NCI-H226 (cell line): ENCODE measurements at places on chromosomes 6 and 20.

GRCh38 chr6:141475259-141475658, 657.5 kb upstream of the GJE1 start:
- no peak for DNase-seq

GRCh38 chr6:117976030-117976651, 69.1 kb downstream of the SLC35F1 start:
- DNase-seq: peak; percentile 6

DNA sequence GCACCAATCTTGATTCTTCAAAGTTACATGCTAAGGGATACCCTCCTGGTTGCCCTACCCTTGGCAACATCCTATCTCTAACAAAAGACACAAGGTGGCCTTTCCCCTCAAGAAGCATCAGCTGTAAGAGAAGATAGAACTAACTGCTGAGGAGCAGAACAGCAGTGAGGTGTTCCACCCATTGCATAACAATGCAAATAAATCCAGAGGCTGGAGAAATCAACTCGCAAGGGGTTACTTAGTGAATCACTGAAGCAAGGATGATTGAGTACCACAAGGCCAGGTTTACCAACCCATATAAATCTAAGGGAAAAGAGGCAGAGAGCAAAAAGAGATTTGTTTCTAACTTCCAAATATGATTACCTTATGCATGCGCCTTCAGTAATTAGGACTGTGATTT, 36.7 kb downstream of the F13A1 start:
- DNase-seq: no peak

GRCh38 chr20:59790346-59790745, 143.1 kb downstream of the SYCP2 start:
- DNase-seq: no peak
